ENCODE measurements at places on chromosomes 1 and 21.

- no peak for DNase-seq
Observed at GRCh38 chr1:107829036-107829770, 135.8 kb downstream of the VAV3 start.

DNA sequence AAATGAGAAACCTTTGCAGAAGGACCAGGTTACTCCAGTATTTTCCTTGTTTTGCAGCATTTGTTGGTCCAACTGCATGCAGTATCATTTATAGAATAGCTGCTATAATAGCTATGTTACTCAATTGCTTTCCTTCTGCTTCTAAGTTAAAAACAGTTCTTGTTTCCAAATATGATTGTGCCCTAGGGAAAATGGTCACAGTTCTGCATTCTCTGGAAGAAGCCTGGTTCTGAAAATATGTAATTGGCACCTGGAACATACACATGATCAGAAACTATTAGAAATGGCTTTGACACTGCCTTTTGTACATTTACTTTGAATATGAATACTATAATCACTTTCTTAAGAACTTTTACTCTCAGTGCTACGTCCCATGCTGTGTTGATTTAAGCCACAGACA is 33.6 kb downstream of the HENMT1 start:
- DNase-seq = no peak

- no peak for DNase-seq
Observed at GRCh38 chr21:44728716-44729115, 17.3 kb upstream of the TSPEAR start.

- no peak for DNase-seq
Observed at GRCh38 chr1:156660752-156661112, 16.5 kb downstream of the NES start.

DNA sequence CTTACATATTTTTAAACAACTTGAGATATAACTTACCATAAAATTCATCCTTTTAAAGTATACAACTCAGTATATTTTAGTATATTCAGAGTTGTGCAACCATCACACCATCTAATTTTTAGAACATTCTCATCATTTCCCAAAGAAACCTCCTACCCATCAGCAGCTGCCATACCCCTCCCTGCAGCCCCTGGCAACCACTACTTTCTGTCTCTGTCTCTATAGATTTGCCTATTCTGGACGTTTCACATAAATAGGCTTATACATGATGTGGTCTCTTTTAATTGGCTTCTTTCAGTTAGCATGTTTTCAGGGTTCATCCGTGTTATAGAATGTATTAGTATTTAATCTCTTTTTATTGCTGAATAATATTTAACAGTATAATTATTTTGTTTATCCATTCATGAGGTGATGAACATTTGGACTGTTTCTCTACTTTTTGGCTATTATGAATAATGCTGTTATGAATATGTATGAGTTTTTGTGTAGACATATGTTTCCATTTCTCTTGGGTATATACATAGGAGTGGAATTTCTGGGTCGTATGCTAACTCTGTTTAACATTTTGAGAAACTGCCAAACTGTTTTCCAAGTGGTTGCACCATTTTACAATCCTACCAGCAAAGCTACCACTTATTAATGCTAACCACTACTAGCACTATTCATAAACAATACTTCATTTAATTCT is 29.5 kb downstream of the WDR26 start:
- DNase-seq = no peak

GRCh38 chr1:112975336-112975735 is 19.3 kb upstream of the SLC16A1 start:
- no peak for DNase-seq

DNA sequence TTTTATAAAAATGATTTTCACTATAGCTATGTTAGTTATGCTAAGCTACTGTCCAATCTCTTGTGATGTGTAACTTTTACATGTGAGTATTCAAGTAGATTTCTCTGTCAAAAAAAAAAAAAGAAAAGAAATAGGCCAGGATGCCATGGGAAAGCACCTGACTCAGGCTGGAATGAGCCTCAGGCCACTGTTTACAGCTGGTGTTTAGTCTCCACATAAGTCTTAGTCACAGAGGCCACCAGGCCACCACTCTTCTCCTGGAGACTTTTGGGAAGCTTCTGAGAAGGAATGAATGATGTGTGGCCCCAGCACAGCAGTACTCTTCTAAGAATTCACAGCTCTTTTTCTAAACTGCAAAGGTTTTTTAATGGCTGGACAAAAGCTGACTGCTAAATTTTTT is 48.9 kb downstream of the CHML start:
- DNase-seq = no peak

DNA sequence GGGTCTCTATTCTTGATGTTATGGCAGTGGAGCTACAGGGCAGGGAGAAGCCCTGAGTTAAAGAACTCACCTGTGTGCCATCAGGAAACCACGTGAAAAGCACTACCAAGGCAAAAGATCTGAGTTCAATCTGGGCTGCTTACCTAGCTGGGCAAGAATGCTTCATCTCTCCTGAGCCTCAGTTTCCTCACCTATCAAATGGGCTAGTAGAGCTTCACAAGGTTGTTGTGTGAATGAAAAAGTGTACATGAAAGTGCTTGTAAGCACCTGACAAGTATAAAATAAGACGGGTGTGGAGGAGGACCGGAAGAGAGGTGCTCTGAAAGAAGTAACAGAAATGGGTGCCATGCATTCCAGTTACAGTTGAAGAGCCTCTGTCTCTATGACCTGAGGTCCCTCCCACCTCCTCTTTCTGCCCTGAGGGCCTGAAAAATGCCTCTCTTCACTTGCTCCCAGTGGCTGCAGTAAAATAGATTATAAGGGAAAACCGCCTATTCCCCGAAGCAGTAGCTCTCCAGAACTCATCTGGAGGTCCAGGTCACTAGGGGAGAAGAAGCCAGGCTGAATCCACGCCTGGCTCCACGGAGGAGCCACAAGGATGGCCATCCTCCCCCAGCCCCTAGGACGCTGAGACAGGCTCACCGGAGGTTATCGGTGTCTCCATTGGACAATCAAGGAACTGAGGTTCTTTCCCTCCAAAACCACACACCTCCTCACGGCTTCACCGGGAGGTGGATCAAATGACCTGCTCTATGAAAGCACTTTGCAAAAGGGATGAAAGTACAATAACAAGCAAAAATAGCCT is 1.4 kb downstream of the GPR161 start:
- no peak for DNase-seq

- no peak for DNase-seq
Observed at GRCh38 chr1:54754486-54755285, 9.6 kb downstream of the PARS2 start.

GRCh38 chr1:7208647-7209180 is 423.5 kb downstream of the CAMTA1 start:
- DNase-seq = no peak

DNA sequence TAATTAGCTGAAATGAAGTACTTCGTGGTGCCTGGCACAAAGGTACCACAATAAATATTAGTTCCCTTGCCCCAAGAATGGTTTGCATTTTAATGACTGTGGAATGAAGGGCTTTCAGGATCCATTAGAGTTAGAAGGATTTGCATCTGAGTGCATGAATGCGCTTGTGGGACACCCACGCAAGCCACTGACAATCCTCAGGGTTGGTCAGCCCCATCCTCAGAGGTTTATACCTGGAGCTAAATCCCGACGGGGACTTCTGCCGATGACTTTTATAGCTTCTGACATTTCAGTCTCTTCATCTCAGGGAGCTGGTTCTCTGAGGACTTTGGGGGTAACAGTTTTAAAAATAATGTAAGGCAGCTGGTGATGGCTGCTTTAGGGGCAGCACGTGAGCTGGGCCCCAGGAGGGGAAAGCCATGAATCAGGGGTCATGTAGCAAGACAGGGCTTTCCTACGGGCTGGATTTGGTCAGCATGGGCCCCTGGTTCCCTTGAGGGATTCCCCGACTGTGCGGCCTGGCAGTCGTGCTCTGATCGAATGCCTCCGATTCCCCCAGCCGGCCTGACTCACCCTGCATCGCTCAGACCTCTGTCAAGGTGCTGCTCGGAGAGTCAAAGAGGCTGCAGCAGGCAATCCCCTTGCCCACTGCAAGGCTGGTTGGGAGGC is 20.8 kb upstream of the IL10 start:
- DNase-seq = no peak

DNA sequence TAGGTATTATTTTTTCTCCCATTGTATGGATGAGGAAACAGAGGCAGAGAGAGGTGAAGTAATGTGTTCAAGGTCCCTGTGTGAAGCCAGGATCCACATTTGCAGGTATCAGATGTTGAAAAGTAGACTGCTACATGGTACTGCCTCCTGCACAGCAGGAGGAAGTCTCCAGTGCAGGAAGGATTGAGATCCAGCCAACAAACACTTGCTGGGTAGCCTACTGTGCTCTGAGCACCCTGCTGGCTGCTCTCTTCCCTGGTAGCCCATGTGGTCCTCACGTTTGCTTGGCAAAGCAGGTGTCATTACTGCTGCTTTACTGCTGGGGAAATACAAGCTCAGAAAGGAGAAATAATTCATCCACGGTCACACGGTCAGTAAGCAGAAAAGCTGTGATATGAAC is 21.3 kb upstream of the GRIK3 start:
- DNase-seq = no peak

DNA sequence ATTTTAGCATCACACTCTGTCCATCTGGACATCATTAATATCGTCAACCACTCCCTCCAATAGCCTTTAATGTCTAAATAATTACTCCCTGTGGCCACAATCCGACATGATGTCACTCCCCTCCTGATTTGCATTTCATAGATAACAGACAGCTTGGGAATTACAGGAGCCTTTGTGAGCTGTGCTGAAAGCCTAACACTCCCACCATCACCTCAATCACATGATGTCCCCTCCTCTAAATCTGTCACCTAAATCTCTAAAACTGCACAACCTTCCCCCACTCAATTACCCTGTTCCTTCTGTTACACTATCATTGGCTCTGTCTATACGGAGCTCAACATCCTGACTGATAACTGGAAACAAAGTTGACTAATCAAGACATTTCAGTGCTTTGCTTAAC is 14.3 kb downstream of the NHLH2 start:
- no peak for DNase-seq

- no peak for DNase-seq
Observed at GRCh38 chr1:215267495-215267894, 185.0 kb downstream of the KCNK2 start.

DNA sequence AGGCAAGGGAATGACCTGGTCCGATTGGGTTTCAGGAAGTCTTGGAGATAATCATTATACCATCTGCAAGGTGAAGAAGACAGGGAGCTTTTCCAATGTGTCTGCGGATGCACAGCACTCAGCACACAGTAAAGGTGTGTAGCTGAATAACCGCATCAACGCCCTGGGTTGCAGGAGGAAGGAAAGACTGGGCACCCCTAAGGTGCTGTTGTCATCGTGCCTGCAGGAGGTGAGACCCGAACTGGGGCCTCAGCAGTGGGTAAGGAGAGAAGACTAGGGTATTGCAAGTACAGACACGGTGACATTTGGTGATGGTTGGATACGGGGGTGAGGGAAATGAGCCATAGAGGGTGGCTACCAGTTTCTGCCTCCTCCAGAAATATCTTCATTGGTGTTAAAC is 1.1 kb upstream of the TRIM62 start:
- no peak for DNase-seq

DNA sequence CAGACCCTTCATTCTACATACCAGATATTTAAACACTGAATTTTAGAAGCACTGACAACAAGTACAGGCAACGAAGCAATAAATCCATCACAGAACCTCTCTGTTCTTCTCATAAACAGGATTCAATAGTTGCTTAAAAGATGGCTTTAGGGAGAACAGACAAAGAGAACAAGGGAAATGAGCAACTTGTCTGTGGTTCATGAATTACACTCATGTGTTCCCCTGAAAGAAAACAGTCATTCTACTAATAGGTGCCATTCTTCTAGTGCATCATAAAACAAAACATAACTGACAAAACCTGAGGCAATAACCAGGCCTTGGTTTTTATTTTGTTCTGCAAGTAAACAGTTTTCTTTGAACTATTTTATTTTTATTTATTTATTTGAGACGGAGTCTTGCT is 6.8 kb downstream of the GNL2 start:
- no peak for DNase-seq

DNA sequence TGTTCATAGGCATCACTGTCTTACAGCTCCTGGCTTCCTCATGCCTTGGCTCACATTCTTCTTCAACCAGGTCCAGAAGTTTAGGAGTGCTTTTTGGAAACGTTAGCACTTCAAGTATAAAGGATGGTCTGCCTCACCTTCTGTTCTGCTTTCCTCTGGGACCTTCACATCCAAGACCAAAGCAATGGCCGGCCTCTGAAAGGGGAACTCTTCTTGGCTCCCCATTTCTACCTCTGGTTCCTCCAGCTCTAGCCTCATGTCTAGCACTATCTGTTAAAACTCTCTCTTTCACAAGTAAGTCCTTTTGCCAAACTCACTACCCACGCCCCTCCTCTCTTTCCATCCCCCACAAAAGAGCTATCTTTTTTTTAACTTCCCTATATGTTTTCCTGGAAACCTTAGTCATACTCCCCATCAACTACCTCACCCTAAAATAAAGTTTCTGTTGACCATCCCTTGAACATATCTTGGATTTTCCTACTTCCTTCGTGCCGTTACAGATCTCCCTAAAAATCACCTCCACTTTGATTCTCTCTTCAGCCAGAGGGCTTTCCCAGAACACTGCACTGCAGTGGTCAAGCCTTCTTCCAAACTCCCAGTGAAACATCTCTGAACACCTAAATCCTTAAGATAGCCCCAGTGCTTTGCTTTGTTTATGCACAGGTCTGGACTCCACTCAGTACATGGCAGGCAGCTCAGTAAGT is 7.9 kb downstream of the SORT1 start:
- no peak for DNase-seq

DNA sequence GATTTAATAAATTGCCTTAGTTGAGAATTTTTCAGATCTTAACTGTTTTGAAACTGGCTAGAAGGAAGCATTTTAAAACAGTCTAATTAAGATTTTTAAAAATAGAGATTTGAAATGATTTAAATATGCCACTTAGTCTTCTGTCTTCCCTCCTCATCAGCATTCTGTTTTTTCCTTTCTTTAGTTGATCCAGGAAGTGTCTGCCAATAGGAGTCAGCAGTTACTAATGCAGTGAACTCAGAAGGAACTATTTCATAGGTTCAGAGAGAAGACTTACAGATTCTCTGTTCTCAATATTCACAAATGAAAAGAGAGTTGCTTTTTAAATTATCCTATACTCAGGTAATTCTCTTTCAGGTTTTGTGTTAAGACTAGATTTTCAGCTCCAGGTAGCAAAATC is 84.5 kb downstream of the RPS6KC1 start:
- no peak for DNase-seq

DNA sequence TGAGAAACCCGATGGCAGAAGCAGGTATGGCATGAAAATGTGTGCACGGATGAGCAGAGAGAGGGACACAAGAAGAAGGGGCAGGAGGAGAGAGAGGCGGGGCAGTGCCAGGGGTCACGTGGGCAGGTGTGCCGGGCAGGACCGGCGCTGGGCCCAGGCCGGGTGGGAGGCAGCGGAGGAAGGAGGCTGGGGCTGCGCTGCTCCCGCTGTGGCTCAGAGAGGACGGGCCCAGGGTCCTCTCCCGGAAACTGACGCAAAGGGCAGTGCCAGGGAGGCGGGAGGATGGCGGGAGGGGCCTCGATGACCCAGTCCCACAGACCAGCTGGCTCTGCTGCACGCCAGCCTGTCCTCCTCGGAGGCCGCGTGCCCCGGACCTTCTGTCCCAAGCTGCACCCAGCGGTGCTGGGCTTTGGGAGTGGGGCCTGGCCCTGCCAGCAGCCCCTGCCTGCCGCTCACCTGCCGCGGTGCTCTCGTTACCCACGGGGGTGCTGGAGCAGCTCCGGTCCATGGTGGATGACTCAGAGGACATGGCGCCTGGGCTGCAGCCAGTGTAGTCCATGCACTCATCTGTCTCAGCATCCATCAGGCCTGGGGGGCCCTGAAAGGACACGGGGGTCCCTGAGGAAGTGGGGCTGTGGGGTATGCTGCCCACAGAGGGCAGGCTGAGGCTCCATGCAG is 153.9 kb downstream of the CASZ1 start:
- no peak for DNase-seq

Measured in caudate nucleus (tissue), 63 donors.